ENCODE measurements at places on chromosomes 1 and 21.

DNA sequence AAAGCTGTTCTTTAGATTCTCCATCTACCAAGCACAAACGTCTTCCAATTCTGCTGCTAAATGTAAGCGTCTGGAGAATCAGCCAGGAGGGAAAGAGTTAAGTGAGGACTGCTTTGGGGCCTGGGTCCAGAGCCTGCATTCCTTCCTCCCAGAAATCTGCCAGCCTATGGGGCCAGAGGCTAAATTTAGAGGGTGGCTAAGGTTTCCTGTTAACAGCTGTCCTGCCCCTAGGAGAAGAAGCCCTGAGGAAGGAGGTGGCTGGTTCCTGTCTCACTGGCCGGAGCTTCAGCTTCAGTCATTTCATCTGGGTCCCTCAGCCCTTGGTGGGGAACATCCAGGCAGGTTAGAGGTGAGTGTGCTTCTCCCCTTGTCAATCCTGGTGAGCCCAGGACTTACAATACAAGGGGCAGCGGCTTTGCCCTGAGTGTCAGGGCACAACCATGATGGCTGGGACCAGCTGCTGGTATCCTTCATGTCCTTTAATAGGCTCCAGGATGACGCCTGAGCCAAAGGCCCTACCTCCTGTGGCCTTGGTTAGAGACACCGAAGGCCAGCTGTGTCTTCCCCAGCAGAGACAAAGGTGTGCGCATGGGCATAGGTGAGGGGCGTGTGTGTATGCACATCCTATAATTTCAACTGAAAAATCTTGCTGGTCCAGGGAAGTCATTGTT is at the start of gene STYXL2:
Gene STYXL2, plus strand, starts transcription at position 230 of the 671 bp plus-strand sequence. CDS start 775 bp downstream, outside the sequence.
- DNase-seq, result no peak

DNA sequence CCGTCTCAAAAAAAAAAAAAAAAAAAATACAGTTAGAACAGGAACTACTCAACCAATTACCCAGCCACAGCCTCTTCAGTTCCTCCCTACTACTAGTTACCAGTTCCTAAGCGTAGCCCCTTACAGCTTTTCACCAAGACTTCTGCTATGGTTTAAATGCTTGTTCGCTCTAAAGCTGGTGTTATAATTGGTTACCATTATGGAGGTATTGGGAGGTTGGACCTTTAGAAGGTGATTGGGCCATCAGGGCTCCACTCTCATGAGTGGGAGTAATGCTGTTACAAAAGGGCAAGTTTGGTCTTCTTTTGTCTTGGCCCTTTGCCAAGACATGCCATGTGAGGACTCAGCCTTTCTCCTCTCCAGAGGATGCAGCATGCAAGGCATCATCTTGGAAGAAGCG is 3.0 kb upstream of the SMPDL3B start:
- no peak for DNase-seq

- DNase-seq, result peak; percentile 41
These were observed 26.2 kb upstream of the C1orf105 start for GRCh38 chr1:172394141-172394751.

DNA sequence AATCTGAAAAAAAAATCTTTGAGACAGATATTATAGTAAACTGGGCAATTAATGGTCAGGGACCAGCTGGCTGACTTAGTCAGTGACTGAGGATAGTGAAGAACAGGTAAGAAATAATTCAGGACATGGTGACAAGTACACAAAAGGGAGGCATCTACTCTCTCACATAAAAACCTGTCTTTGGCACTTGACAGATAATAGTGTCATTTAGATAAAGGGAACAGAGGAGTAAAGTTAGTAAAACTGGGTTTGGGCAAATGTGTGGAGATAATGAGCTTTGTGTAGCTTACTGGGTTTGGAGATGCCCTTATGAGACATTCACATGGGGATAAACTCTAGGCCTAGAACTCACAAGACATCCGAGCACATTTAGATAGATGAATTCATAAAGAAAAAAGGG is 4.0 kb downstream of the SSX2IP start:
- no peak for DNase-seq

- no peak for DNase-seq
These were observed 13.3 kb downstream of the ATP5PO start for GRCh38 chr21:33902349-33902748.

- no peak for DNase-seq
These were observed 35.5 kb upstream of the RUNX3 start for GRCh38 chr1:24965571-24965930.

GRCh38 chr1:39795651-39796050 is 7.0 kb upstream of the BMP8B start:
- no peak for DNase-seq

DNA sequence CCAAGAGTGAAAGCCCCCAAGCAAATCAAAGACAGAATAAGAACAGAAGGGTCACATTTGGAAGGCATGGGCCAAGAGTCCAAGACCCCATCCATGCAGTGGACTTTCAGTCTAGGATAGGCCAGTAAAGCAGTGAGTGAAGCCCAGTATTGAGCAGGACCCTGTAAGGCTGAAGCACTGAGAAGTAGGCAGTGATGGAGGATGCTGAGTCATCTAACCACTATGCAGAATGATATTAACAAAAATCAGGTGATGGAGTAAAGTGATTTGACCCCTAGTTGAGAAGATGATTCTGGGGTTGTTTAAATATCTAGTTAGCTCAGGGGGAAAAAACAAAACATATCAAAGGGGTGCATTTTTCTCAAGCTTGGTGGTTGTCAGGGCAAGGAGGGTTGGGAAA is 308.7 kb upstream of the PLXNA2 start:
- DNase-seq, result no peak

GRCh38 chr1:27872059-27872801 is at the start of gene THEMIS2:
Gene THEMIS2 (plus strand): TSS chr1:27872544. CDS start chr1:27872572, 28 bp downstream.
- DNase-seq, result no peak

DNA sequence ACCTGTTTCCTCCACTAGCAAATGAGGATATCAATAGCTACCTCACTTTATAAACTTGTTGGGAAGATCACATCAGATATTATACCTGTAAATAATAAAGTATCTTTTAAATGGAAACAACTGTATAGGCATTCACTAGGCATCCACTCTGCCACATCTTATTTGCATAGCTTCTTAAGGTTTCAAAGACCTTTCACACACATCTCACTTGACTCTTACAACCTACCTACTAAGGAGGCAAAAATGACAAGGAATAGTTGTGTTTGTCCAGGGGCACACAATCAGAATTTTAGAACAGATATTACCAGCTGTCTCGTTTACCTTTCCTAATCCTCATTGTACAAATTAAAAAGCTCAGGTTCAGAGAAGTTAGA is 51.5 kb downstream of the VANGL2 start:
- DNase-seq, result no peak

DNA sequence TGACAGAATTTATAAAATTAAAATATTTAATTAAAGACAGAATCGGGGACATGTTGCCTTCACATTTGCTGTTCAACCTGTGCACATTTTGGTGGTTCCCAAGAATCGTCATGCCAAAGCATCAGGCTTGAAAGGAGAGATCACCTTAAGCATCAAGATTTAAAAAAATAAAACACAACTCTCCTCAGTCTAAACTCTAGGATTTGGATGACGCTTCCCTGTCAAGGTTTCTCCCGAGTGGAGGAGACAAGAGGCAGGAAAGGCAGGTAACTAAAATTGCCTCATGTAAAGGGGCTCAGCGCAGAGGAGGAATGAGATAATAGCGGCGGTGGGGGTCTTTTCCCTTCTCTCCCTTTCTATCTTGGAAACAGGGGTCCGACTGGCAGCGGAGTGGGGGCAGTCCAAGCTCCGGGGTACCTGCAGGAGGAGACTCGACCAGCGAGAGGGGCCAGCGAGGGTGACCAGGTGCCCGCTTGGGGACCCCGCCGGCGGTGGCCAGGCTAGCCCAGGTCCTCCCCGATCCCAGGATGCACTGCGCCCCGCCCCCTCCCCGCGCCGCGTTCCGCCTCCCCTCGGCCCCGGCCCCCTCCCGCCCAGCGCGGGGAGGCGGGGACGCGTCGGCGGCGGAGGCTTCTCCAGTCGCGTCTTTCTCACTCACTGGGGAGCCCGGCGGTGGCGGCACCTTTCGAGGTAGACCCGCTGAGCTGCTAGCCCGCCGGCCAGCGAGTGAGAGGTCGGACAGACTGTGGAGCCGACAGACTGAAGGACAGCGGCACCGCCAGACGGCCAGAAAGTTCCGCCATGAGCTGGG is at the start of gene FNBP1L:
Gene FNBP1L, plus strand, starts transcription at position 638 of the 811 bp plus-strand sequence. Its CDS starts 164 bp downstream, at position 802.
- peak; percentile 18 for DNase-seq

GRCh38 chr1:166840309-166841274 is 1.3 kb downstream of the POGK start:
- DNase-seq, result no peak

GRCh38 chr1:53172426-53173128 is 24.0 kb upstream of the CPT2 start:
- DNase-seq, result no peak

- no peak for DNase-seq
These were observed 394.3 kb downstream of the TGFB2 start for GRCh38 chr1:218739426-218739825.

- DNase-seq, result no peak
These were observed 247.3 kb downstream of the SDCCAG8 start for GRCh38 chr1:243503155-243503554.

GRCh38 chr1:237383791-237384190 is 341.8 kb downstream of the RYR2 start:
- no peak for DNase-seq

GRCh38 chr1:229885568-229886495 is 181.2 kb upstream of the GALNT2 start:
- no peak for DNase-seq

DNA sequence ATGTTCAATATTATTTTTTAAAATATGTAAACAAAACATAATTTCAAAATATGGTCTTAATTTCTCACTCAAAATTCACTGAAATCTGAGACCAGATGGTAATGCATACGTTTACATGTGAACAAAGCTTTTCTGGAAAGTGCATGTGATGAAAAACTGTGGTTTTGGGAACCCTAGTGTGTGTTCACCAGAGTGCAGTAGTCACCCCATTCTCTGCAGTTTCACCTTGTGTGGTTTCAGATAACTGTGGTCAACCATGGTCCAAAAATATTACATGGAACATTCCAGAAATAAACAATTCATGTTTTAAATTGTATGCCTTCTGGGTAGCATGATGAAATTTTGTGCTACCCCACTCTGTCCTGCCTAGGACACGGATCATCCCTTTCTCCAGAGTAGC is 2021.9 kb downstream of the MRPL39 start:
- no peak for DNase-seq

GRCh38 chr1:175936736-175937135 is 193.3 kb upstream of the TNR start:
- DNase-seq, result no peak

DNA sequence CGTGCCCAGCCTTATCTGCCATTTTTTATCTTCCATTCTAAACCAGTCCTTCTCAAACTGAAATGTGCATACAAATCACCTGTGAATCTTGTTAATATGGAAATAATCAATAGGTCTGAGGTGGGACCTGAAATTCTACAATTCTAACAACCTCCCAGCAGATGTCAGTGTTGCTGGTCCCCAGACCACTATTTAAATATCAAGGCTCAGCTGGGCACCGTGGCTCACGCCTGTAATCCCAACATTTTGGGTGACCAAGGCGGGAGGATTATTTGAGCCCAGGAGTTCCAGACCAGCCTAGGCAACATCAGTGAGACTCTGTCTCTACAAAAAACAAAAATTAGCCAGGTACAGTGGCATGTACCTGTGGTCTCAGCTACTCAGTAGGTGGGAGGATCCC is 4.1 kb downstream of the UQCRHL start:
- DNase-seq, result no peak

DNA sequence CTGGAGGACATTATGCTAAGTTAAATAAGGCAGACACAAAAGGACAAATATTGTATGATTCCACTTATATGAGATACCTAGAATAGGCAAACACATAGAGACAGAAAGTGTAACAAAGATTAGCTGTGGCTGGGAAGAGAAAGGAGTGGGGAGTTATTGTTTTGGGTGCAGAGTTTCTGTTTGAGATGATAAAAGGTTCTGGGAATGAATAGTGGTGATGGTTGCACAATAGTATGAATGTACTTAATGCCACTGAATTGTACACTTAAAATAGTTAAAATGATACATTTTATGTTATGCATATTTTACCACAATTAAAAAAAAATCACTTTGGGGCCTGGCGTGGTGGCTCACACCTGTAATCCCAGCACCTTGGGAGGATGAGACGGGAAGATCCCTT is 21.2 kb upstream of the ERO1B start:
- DNase-seq, result no peak

- DNase-seq, result no peak
These were observed 66.3 kb downstream of the CNST start for GRCh38 chr1:246632281-246633168.

DNA sequence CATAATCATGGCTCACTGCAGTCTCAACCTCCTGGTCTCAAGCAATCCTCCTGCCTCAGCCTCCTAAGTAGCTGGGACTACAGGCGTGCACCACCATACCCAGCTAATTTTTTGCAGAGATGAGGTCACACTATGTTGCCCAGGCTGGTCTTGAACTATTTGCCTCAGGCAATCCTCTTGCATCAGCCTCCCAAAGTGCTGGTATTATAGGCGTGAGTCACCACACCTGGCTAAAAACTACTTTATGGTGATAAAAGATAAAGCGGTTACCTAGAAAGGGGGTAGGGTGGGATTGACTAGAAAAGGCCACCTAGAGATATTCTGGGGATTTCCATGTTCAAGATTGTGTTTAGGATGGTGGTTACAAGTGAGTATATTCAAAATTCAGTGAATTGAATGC is 5.0 kb downstream of the TSTD1 start:
- no peak for DNase-seq

DNA sequence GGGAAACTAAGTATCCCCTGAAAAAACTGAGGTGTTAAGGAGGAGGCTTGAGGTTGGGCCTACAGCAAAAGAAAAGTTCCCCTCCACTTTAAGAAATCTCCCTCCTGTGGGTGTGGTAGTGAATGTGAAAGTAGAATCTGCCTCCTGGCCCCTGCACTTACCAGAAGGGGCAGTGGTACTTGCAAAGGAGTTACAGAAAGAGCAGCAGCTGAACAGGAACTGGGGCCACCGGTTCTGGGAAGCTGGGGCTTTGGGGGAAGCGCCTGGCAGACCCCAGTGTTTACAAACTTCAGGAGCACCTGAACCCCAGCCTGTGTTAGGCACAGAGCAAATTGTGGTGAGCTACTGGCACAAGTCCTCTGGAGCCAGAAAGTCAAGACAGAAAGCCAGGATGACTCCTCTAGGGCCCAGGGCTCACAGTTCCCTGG is 250.2 kb upstream of the FGGY start:
- DNase-seq, result no peak

- no peak for DNase-seq
These were observed 79.4 kb upstream of the PPP2R5A start for GRCh38 chr1:212205843-212206242.

DNA sequence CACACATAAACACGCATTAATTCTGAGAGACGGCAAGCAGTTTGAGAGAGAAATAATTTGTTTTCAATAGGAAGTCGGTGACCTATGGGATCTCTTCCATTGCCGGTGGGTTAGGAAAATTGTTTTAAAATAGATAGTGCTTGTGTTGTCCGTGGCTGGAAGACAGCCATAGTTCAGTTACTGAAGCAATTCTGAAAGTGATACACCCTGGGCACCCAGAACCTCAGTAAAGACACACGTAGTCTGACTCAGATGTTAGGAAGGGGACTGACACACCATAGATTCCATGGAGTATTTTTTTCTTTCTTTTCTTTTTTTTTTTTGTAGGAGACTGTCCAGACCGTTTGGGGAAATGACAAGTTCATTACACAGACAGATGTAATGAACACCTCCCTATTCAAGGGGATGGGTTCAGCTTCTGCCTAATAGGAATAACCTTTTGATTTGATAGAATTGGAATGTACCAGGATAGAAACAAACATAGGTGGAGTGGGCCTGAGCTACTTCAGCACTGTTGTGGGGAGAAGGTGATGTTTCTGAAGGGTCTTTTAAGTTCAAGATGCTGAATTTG is 1.6 kb downstream of the C1orf21 start:
- no peak for DNase-seq

GRCh38 chr1:156060937-156061636 is at the start of gene RAB25:
Gene RAB25 (plus strand): TSS chr1:156061160. CDS start chr1:156061401, 241 bp downstream.
- DNase-seq, result no peak

Data from stimulated activated CD4-positive, alpha-beta T cell treated with anti-CD3 and anti-CD28 coated beads, TNF-alpha, amount 100 ng/mL, for 1 hour (primary cell).